ENCODE measurements at places on chromosomes 11 and 22.

- DNase-seq, result no peak
Measured at GRCh38 chr11:71391796-71392195, 56.4 kb downstream of the DHCR7 start.

- no peak for DNase-seq
Measured at GRCh38 chr22:31046539-31047226, 34.4 kb upstream of the SMTN start.

DNA sequence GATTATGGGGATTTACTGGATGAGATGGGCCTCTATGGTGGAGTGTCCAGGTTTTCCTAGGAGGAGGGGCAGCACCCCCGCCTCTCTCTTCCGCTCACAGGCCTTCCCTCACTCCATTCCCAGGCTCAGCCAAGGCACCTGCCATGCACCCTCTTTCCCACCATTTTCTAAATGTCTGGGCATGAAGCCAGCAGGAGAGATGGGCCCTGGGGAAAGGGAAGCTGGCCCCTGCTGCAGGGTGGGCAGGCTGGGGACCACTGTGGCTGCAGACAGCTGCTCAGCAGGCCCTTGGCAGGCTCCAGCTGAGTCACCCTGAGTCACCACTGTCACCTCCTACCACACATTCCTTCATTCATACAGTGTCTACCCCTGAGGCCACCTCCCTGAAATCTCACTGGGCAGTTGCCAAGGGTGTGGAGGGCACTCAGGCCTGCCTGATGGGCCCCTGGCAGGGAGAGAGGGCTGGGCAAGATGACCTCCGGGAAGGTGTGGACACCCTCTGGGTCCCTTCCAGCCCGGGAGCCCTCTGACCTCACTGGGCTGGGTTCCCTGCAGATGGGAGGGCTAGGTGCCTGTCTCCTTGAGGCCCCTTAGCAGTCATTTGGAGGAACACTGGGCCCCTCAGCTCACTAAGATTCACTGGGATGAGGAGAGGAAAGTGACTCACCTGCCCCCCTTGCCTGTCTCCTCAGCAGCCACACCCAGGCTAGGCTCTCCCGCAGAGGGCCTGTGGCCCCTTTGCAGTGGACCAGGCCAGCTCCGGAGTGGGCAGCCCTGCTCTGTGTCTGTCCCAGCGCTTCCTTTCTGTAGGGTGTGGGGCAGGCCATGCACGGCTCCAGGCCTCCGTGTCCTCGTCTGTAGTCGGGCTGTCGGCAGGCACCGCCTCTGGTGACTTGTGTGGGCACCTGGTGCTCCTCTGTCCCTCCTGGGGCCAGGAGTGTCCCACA is 7.8 kb downstream of the MYEOV start:
- no peak for DNase-seq

DNA sequence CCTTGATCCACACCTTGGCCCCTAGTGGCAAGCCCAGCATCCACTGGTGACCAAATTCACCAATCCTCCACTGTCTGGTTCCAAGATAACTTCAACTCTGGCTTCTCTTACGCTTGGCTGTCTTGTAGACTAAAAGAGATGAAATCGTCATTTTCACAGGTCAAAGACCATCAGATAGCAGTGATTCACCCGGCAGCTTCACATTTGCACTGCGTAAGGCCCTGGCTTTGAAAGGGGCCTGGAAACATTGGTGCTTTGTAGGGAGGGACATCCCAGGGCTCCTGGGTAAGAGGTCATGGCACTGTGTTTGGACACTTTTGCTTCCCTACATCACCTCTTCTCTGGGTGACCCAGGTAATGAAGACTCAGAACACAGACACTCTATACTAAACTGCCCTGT is 30.1 kb upstream of the FADD start:
- DNase-seq, result no peak

GRCh38 chr11:121754598-121754997 is 301.8 kb upstream of the SORL1-AS1 start:
- DNase-seq, result no peak

- no peak for DNase-seq
Measured at GRCh38 chr11:10275714-10276113, 18.3 kb downstream of the SBF2 start.

GRCh38 chr11:130272336-130272735 is 42.4 kb downstream of the ZBTB44 start:
- DNase-seq, result no peak

DNA sequence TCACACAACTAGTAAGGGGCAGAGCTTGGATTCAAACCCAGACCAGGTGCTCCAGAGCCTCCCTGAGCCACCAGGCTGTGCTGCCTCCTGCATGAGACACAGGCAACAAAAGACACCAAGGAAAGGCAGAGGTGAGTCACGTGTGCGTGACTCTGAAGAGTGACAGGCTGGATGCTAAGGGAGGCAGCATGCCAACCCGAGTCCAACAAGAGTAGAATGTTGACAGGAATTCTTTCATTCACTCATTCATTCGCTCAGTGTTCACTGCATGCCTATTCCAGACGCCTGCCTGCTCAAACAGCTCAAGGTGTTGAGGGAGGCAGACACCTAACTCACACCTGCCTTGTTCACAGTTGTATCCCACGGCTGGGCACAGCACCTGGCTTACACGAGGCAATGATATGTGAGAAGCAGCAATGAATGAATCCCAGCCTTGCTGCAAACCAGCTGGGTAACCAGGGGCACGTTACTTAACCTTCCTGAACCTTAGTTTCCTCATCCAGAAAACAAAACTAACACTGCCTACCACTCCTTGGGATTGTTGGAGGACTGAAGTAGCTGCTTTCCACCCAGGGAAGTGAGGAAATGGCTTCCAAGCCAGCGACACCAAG is 73.8 kb upstream of the ARFGAP3 start:
- no peak for DNase-seq

DNA sequence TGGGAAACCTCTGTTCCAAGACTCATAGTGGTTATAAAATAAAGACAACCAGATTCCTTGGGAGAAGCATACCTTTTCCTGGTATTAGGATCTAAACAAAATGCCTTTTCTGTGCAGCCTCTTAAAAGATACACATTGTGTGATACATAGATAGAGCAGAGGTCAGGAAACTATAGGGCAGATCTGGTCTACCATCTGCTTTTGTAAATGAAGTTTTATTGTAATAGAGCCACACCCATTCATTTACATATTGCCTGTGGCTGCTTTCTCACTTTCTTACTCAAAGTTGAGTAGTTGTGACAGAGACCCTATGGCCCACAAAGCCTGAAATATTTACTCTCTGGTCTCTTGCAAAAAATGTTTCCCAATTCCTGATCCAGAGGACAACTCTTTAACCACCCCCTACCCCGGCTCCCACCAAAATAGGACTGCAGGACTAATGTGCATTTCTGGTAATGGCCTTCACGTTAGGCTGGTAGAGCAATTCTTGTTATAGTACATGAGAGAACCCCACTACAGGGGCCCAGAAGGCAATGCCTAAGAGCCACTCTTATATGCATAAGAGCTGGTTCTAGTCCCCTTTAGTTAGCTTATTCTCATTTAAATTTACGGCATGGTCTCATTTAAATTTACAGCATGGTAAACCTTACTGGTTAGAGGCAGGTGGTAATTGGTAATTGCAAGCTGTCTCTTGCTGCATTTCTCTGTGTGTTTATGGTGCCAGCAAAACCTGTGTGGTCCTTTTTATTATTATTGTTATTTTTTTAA is 76.8 kb upstream of the YWHAH start:
- DNase-seq, result no peak

GRCh38 chr11:61918938-61919704 is 1.8 kb upstream of the RAB3IL1 start:
- DNase-seq, result no peak

DNA sequence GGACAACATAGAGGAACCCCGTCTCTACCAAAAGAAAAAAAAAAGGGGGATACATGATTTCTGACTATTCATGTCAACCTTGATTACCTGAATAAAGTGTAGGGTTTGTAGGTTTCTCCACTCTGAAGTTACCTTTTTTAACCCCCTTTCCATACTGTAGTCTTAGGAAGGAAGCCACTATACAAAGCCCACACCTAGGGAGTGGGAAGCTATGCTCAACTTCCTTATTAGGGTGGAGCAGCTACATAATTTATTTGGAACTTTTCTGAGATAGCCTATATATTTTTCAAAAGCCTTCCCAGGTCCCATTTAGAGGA is 582 bp upstream of the ATP6V1E1 start:
- DNase-seq, result no peak

DNA sequence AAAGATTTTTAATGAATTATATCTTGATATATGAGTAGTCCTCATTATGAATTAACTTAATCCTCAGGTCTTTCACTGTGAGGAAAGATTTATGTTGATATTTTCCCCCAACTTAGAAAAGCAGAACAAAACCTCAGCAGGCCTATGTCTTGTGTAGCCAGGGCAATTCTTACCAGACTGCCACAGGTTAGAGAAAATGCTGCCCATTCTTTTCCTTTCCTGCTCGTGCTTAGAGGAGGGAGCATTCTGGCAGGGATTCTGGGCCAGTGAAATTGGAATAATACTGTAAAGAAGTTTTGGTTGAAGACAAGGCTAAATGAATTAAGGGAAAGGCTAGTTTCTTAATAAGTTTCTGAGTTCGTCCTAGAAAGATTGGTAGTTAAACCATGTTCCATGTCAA is 56.6 kb downstream of the ZNRF3 start:
- DNase-seq, result no peak

- DNase-seq, result no peak
Measured at GRCh38 chr22:24514241-24515026, 19.3 kb downstream of the UPB1 start.

GRCh38 chr11:32266601-32267000 is 168.7 kb downstream of the WT1 start:
- no peak for DNase-seq

- DNase-seq, result no peak
Measured at GRCh38 chr22:45846952-45847351, 130.0 kb downstream of the WNT7B start.

DNA sequence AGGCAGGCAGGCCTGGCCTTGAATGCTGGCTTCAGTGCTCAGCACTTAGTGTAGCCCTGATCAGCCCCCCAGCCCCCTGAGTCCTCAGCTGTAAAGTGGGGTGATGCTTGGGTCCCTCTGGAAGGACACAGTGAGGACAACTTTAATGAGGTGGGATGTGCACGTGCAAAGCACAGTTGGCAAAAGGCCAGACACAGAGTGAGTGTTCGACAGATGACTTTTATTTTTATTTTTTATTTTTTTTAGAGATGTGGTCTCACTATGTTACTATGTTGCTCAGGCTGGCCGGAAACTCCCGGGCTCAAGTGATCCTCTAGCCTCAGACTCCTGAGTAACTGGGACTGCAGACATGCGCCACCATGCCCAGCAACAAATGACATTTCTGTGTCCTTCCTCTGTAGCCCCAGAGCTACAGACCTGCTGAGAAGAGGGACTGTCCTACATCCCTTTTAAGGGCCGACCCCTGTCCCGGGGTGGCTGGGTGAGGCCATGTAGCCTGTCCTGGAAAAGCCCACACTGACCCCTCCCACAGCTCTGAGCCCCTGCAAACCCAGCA is 6.9 kb upstream of the C11orf96 start:
- DNase-seq, result no peak

DNA sequence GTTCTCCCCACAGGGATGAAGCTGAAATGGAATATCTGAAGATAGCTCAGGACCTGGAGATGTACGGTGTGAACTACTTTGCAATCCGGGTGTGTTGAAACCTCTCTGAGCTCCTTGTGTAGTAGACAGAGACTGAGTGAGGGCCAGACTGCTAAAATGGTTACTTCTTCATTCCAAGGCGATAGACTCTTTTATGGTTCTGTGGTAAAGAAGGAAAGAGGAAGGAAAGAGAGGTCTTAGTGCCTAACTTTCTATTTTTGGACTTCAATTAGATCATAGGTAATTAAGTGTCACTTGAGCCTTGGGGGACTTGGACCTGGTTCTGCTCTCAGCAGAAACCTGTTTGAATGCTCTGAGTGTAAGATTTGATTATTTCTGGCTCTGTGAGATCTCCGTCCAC is 54.7 kb downstream of the NF2 start:
- no peak for DNase-seq

DNA sequence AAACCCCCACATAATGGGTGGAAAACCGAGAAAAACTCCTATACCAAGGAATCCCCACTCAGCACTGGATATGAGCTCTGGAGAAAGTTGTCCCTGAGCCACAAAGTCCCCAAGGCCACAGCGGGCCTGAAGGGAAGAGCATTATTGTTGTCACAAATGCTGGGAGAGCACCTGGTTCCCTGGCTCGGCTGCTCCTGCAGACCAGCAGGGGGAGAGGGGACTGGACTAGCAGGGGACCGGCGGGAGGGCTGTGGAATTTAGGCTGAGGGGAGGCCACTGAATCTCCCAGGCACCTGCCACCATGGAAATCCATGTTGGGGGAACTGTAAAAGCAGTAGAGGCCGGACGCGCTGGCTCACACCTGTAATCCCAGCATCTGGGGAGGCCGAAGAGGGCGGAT is 7.0 kb downstream of the PC start:
- DNase-seq, result no peak

- DNase-seq, result no peak
Measured at GRCh38 chr11:119975561-119976152, 162.3 kb downstream of the TRIM29 start.

DNA sequence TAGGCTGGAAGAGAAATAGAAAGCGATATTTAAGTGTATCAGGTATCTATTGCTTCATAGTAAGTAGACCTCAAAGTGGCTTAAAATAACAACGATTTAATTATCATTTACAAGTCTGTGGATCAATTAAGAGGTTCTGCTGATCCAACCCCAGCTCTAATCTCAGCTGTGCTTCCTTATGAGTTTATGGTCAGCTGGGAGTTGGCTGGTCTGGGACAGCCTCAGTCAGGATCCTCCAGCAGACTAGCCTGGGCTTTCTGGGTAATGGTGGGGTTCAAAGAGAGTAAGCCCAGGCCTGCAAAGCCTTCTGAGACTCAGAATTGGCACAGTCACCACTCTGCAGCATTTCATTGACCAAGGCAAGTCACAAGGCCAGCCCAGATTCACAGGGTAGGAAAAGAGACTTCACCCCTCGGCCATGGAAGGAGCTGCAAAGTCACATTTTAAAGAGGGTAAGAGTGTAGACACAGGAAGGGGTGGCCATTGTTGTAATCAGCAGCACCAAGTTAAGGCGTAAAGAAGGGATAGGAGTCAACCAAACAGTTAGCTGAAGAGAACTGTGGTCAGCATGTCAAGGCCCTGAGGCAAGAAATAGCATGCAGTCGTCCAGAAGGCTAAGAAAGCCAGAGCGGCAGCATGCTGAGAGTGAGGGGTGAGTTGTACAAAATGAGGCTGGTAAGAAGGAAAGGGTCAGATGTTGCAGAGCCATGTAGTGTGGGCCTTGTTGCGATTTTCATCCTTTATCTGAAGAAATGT is 168.2 kb downstream of the ETS1 start:
- DNase-seq, result no peak

- DNase-seq, result no peak
Measured at GRCh38 chr22:26430600-26430999, 1.5 kb downstream of the ASPHD2 start.

GRCh38 chr11:46069595-46069994 is 51.7 kb downstream of the PHF21A start:
- DNase-seq, result no peak

- DNase-seq, result no peak
Measured at GRCh38 chr22:20106849-20107237, 9.1 kb upstream of the RANBP1 start.

All from thoracic aorta (tissue), 2 donors.